ENCODE measurements at places on chromosomes 2 and 18.

- DNase-seq: no peak
These were observed 222.2 kb downstream of the GLI2 start for GRCh38 chr2:120957905-120958304.

DNA sequence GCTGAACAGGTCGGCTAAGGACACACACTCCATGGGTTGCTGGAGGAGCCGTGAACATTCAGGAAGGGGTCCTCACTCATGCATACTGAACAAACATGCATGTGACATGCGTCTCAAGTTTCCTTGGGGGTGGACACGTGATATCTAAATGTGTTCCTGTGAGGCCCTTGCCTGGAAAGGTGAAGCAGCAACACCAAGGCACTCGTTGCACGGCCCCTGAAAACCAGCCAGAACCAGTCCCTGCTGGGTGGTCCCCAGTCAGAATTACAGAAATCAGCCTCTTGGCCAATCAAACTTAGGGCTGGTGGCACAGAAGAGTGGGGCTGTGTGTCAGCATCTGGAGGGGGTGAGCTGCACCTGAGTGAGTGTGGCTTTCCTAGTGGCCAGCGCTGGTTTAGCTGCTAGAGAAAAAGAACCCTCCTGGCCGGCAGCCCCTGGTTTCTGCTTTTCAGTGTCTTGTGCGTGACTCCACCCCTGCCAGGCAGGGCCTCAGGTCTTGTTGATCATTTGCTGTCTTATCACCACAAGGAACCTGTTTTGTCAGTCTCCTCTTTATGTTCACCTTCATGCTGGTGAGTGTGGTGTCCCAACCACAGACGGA, 3.2 kb upstream of the AQP12B start:
- DNase-seq: no peak

GRCh38 chr18:62070302-62070701, 116.6 kb downstream of the PIGN start:
- DNase-seq: no peak

DNA sequence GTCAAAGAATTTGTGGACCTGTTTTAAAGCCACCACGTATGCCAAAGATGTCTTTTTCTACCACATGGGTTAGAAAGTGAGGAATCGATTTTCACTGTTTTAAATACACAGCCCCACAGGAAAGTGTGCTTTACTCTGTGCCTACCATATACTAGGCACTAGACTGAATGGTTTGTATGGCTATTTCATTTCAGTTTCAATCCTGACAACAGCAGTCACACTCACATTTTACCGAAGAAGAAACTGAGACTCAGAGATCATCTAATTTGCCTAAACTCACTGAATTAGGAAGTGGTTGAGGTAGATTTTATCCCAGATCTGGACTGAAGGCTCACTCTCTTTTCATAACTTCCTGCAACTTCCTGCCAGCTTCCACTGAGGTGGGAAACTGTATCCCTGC, 176.4 kb downstream of the ALK start:
- DNase-seq: no peak

DNA sequence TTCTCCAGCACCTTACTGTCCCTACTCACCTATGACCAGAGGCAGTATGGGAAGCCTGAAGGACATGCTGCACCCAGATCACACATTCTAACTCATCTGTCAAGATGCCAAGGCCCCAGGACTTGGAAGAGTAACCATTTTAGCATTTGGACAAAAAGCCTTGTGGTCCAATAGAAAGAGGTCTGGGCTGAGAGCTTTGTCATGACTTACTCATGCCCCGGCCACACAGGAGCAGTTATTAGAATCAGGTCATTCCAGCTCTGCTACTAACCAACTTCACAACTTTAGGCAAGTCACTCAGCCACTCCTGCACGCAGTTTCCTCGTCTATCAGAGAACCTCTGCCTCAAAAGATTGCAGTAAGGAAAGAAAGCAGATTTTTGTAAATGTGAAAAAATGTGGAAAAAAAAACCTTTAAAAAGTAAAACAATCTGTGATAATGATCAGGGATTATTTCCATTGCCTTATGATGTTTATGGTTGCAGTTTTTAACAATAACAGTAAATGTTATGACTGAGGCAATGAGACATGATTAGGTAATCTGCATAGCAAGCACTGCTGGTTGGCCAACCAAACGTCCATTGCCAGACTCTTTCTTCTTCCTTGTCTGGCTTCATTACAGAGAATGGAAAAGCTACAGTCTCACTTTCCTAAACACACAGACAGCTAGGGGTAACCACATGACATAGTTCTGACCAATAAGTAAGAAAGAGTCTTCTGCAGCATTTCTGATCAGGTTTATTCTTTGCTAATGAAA, 255.4 kb upstream of the CHAC2 start:
- DNase-seq: peak; percentile 59

- no peak for DNase-seq
These were observed 51.8 kb upstream of the AP1S3 start for GRCh38 chr2:223889229-223889628.

- DNase-seq: no peak
These were observed 74.2 kb downstream of the HS1BP3 start for GRCh38 chr2:20576598-20577115.

DNA sequence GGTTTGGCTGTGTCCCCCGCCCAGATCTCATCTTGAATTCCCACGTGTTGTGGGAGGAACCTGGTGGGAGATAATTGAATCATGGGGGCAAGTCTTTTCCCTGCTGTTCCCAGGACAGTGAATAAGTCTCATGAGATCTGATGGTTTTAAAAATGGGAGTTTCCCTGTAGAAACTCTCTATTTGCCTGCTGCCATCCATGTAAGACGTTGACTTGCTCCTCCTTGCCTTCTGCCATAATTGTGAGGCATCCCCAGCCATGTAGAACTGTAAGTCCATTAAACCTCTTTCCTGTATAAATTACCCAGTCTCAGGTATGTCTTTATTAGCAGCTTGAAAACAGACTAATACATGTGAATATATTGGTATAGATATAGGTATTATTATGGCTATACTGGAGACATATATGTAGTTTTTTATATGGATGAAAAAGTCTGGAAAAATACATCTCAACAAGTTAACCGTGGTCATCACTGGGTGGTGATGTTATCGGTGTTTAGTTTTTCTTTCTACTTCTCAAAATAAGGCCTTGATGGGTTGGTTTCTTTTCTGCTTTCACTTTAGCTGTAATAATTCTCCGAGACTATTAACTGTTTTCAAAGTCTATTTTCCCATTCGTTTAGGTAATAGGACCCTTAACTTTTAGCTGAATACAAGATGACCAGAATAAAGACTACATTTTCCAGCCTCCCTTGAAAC, 39.1 kb upstream of the NCOA1 start:
- DNase-seq: no peak

GRCh38 chr18:70025580-70025979, 77.9 kb upstream of the CD226 start:
- no peak for DNase-seq

DNA sequence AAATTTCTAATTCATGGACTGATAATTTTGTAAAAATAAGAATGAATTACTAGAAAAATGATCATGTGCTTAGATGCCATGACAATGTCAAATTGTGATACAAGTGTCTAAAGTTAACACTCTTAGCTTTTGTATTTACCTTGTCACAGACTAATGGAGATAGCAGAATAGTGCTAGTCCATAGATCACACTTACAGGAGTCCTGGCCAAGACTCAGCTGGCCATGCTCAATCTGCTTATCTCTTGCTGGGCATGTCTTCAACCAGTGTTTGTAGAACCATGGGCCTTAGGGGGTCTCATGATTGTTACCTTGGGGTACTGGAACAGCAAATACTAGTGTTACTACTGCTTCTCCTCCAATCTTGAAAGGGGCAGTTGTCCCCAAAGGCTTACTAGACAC, 44.0 kb downstream of the TET3 start:
- no peak for DNase-seq

DNA sequence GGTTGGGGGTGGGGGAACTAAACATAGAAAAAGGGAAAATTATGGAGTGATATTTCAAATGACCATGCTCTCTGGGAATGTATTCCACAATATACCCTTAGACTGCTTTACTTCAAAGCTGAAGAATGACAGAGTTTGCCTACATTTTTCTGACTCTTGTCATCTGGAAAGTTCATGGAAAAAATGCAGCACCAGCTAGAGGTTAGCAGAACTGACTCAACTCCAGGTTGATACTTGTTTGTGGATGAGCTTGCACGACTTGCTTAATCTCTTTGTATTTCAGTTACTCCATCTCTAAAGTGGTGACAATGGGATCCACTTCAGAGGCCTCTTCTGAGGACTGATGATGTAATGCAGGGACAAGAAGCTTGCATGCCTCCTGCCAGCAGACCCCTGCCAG, 824.0 kb upstream of the ID2 start:
- peak; percentile 13 for DNase-seq

GRCh38 chr2:111100765-111101162, 19.9 kb upstream of the BCL2L11 start:
- DNase-seq: peak; percentile 14

DNA sequence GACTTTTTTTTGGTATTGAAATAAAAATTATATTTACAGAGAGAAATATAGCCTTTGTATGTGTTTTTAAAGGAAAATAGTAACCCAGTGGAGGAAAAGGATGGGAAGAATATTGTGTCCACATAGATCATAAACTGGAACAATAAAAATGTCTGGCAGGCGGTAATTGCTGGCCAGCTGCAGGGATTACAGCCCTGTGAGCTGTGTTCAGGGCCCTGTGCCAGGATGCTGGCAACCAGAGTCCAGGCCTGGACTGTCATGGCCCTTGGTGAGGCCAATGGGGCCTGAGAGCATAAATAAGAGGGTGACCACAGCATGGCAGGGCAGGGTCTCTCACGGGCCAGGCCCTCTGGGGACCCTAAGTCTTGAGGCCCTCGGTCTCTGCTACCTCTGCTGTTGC, 171.2 kb downstream of the ACOXL start:
- peak; percentile 9 for DNase-seq

DNA sequence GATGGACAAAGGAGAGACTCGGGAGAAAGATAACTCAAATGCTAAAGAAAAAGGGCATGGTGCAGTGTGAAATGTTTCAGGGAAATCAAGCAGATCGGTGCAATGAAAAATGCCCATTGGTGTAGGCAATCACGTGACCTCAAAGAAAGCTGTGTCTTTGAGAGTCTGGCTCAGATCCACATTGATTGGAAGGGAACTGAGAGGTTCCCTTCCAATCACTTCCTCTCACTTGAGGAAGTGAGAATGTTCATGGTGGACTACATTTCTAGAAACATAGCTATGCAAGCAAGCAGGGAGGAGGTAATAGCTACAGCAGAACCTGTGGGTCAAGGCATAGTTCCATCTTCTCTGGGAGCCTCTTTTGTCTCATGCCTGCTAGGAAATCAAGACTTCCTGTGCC, 187.4 kb downstream of the LPIN1 start:
- DNase-seq: no peak

DNA sequence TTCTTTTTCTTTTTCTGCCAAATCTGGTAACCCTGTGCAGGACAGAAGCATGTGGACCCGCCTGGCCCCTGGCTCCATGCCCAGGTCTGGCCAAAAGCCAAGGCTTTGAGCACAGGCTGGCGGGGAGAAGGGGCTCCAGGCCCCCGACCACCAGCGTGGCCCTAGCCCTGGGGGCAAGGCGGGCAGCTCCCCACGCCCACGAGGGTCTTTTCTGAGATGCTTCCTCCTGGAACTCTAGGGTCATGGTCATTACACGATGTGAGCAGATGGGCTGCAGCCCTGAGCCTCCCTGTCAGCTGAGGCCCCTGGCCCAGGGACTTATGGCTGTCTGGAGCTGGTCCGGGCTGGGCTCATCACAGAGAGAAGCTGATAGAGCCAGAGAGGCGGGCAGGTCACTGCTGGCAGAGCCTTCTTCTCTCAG, 5.7 kb upstream of the OTOS start:
- DNase-seq: peak; percentile 16

- no peak for DNase-seq
These were observed 141.6 kb downstream of the ZNF236 start for GRCh38 chr18:76963936-76964335.

GRCh38 chr2:62382757-62383156, 123.2 kb downstream of the TMEM17 start:
- peak; percentile 46 for DNase-seq

- DNase-seq: peak; percentile 74
These were observed 102.4 kb downstream of the ASB1 start for GRCh38 chr2:238528953-238529781.

DNA sequence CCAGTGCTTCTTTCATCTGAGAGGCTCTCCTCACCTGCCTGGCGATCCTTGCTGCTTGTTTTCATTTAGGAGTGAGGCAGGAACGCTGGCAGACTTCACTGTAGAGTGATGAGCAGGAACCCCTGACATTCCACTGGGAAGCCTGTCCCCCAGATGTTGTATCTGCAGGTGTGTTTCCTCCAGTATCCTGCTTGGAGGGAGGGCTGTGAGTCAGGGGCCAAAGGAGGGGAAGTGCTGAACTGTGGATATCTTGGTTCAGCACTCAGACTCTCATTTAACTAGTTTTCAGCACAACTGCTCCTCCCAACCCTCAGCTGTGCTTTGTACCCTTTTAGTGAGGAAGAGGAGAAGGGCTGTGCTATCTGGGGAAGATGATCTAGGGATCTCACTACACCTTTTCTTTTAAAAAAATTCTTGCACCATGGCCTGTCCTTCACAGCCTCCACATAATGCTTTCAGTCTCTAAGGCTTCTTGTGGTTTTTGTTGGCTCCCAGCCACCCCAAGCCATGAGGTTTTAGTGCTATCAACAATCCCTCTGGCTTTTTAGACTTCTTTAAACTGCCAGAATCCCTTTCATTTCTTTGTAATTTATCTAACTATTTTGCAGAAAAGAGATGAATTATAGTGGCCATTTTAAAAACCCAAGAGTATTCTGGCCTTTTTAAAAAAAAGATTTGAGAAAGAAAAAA, 11.2 kb downstream of the ANKAR start:
- DNase-seq: peak; percentile 83

- no peak for DNase-seq
These were observed 27.0 kb downstream of the EPB41L3 start for GRCh38 chr18:5516841-5517240.

GRCh38 chr2:37764739-37765138, 93.3 kb upstream of the CDC42EP3 start:
- no peak for DNase-seq

GRCh38 chr2:100256416-100256815, 65.9 kb downstream of the LONRF2 start:
- no peak for DNase-seq

- DNase-seq: no peak
These were observed 134.8 kb upstream of the SERPINE2 start for GRCh38 chr2:224173933-224174332.

- no peak for DNase-seq
These were observed 10.0 kb downstream of the TCF4 start for GRCh38 chr18:55577812-55578539.

- DNase-seq: peak; percentile 40
These were observed 106.4 kb upstream of the RBBP8 start for GRCh38 chr18:22826726-22827125.
